ENCODE measurements at places on chromosomes 12 and 14.
A peak's percentile ranks its signal among the peaks of the same experiment; 100 is the strongest.

DNA sequence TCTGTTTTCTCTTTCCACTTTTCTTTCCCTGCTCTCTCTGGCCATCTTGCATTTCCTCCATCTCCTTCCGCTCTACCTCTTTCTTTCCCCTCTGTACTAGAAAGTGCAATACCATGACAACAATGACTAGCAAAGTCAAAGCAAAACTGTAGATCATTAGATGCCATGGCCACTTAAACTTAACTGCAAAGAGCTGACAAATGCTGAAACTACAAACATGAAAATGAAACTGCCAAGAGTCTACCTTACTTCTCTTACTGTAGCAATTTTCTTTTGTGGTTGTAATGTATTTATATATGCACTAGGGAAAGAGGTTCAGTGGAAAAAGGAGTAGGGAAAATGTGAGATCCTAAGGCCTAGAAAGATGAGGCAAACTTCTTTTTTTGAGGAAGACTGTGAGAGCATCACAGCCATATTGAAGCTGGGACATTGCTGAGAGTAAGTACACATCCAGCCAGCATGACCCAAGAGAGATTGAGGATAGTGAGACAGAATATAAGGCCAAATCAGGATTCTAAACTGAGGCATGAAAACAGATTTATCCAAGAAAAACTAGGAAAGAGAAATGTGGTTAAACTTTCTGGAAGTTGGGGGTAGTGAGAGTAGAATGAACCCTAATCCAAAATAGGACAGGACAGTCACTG, 276.6 kb upstream of the NAV3 start:
- DNase-seq: no peak

GRCh38 chr12:6461401-6462233, 8.9 kb downstream of the VAMP1 start:
- DNase-seq: peak; percentile 72

DNA sequence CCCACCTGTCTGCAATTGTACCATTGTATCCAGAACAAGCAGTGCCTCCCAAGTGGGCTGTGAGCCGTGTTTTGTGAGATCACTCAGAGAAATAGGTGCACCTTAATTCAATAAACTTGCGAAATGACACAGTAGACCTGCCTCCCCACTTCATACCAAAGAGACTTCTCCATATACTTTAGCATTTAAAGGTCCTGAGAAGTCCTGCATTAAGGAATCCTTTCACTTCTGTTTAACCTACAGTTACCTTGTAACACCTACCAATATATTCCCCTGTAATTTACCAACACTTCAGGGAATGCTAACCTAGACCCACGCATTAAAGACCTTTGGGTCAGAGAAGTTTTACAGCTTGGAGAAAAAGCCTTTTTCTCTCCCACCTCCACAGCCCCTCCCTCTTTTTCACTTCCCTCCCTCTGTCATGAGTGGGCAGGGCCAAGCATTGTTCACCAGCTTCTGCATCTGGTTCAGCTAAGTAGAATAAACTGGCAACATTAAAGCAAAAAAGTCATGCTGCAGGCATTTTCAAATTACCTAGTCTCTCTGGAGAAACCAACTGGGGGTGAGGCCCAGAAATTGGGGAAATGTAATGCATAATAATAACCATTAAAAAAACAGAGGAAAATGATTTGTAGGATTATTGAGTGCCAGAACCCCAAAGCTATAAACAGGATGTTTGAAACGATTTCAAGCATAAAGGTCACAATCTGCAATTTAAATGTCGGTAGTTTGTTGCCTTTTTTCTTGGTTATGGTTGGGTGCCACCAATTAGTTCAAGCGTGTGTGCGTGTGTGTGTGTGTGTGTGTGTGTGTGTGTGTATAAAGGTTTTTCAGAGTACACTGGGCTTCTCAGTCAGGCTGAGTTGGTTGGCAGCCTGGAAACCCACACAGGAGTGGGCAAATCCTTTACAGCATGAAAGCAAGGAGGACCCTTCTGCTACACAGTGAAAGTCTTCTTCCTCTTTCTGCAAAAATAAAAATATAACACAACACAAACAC, 13.7 kb upstream of the WSCD2 start:
- peak; percentile 50 for DNase-seq

- no peak for DNase-seq
These were observed 140.5 kb downstream of the AKAP6 start for GRCh38 chr14:32469388-32470160.

- DNase-seq: no peak
These were observed 726.8 kb downstream of the BCL11B start for GRCh38 chr14:98545181-98545580.

- DNase-seq: no peak
These were observed at the start of gene RNASE7 for GRCh38 chr14:21041676-21042433. TSS of gene RNASE7 (plus strand) at chr14:21042362. CDS start at chr14:21042993, 631 bp downstream.

DNA sequence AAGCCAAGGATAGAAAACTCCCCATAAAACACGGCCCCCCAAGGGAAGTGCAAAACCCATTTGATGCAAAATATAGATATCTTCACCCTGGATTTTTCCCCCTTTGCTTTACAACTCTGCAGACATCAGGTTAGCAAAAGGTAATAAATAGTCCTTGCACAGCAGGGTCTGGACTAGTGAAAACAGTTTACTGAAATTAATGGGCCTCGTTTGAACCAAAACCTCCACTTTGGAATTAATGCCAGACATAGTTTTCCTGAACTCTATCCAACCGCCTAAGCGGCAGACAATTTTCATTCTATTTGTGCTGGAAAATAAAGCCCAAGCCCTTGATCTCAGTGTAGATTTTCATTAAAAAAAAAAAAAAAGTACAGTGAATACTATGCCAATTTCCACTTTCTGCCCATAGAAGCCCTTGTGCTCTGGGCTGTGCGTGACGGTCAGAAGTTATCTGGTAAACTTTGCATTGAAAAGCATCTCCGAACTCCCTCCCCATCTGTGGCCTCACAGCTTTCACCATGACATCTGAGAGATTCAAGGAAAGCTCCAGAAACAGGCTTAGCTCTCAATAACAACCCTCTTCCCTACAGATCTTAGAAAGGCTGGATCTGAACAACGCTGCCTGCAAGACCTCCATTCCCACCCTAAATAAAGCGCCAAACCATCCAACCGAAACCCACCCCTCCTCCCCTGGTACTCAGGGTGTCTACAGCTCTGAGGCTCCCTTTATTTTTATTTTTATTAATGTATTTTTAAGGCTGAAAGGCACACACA, 11.0 kb upstream of the IRF2BPL start:
- peak; percentile 71 for DNase-seq

- no peak for DNase-seq
These were observed 90.7 kb downstream of the OTOGL start for GRCh38 chr12:80190001-80190400.

GRCh38 chr12:42557586-42558172, 31.9 kb downstream of the PRICKLE1 start:
- DNase-seq: no peak

- no peak for DNase-seq
These were observed 67.2 kb upstream of the PTGR2 start for GRCh38 chr14:73784181-73784987.

DNA sequence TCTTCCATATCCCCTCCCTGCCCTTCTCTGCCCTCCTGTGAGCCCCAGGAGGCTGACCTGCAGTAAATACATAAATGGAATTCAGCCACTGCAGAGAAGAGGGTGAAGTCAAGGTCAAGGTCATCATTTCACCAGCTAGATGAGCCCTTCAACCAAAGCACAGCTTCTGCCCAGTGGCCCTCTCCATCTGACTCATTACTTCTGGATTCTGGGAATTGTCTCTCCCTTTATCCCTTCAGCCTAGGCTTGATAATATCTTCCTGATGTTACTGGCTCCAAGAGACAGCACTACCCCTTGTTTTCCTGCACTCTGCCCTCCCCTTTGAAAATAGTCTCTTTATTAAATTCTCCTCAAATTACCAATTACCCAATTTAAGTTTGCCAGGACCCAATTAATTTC, 64.5 kb downstream of the TTC9 start:
- no peak for DNase-seq

DNA sequence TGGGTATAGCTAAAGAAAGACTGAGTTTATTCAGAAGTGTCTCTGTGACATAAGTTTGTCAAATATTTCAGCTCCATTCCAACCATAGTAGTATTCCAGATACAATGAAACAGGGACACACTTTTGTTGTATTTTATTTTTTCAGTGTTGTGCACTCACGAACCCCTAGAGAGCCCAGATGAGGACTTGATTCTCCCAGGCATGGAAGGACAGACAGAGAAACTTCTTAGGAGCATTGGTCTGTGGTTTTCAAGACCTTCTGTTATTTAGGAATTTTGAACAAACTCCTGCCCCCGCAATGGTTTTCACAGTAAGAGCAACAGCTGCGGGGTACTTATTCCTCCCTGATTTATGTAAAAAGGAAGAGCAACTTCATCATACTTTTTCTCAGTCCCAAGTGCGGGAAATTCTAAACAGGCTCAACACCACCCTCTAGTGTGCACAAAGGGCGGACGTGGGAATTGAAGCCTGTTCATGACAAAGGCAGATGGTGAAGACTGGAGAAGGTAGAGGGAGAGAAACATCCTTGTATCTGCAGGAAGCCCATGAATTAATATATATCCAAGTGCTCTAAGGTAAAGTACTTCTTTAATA, 147.6 kb downstream of the PAH start:
- peak; percentile 81 for DNase-seq

DNA sequence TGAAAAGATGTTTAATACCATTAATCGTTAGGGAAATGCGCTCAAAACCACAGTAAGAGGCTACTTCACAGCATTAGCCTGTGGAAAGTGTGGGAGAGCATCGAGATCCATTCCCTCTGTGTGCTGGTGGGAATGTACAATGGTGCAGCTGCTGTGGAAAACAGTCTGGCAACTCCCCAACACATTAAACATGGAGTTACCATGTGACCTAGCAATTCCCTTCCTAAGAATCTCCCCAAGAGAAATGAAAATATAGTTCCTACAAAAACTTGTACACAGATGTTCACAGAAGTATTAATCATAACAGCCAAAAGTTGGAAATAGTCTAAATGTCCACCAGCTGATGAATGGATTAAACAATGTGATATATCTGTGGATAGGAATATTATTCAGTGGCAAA, 23.8 kb downstream of the MLXIP start:
- peak; percentile 69 for DNase-seq

DNA sequence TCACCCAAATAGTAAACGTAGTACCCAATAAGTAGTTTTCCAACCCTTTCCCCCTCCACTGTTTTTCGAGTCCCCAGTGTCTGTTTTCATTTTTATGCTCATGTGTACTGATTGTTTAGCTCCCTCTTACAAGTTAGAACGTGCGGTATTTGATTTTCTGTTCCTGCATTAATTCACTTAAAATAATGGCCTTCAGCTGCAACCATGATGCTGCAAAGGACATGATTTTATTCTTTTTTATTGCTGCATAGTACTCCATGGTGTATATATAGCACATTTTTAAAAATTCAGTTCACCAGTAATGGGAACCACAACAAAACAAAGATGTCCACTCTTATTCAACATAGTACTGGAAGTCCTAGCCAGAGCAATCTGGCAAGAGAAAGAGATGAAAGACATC, 72.8 kb downstream of the DUSP6 start:
- DNase-seq: no peak

DNA sequence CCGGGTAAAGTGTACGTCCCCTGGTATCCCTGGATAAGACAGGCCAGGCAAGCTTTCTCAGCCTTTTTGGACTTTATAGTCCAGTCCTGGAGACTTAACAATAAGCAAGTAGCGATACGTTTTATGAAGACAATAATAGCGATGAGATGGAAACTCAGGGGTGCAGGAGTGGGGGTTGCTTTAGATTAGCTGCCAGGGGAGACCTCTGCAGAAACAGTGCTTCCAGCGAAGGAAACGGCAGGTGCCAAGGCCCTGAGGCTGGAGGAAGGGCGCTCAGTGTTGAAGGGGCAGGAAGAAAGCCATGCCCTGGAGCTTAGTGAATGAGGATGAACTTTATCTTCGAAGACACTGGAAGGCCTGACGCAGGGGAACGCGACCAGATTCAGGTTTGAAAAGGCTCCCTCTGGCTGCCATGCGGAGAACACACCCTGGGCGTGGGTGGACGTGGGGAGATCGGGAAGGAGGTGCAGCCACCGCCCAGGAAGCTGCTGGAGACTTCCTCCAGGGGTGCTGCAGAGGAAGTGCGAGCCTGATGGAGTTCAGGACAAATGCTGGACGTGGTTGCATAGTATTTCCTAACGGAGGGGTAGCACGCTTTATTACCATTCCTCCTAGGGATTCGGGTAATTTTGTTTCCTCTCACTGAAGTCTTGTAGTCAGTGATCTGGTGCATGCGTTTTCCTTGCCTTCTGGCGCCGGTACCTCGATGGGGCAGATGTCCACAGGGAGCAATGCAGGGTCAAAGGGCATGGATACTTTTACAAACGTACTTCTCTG, 26.1 kb upstream of the UBC start:
- peak; percentile 90 for DNase-seq

GRCh38 chr12:58870595-58870994, 49.7 kb downstream of the LRIG3 start:
- DNase-seq: no peak

DNA sequence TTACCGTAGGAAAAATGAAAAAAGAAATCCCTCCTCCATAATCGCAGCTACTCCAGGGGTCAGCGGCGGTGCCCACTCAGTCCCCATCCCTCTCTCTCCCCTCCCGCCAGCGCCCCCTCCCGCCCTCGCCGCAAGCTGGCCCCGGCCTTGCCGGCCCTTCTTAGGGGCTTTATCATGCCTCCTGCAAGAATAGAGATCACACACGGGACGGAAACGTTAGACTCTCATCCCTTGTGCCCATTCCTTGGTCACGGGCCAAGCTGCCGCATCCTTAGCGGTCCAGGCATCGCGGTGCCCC, 692 bp upstream of the COX14 start:
- no peak for DNase-seq

GRCh38 chr14:91554535-91555332, 44.6 kb upstream of the PPP4R3A start:
- DNase-seq: no peak

DNA sequence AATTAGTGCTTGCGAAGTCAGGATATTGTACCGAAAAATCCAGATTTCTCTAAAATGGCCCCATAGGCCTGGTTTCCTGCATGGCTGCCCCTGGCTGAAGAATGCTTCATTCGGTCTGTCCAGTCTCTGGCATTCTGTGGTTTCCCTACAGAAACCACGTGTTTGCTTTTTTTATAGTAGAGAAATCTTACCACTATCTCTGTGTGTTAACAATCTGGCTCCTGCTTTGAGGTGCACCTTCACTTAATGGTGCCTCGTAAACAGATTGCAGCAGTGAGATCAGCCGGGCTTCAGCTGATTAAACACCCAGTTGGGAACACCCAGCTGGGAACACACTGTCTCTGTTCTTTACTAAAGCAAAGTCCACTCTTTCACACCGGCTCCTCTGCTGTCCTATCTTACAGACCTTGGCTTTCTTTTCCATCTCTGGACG, 6.7 kb upstream of the DNAAF2 start:
- no peak for DNase-seq

Measured in femur (tissue), 1 donor.